ENCODE measurements at places on chromosomes 12 and 14. TPM values are rescaled to one million over a fixed set of nuclear protein-coding genes. Genes with fewer than 3 reads are reported as not detected.

GRCh38 chr14:51821822-51822221 is 38.6 kb upstream of the GNG2 start:
- DNase-seq: no peak

DNA sequence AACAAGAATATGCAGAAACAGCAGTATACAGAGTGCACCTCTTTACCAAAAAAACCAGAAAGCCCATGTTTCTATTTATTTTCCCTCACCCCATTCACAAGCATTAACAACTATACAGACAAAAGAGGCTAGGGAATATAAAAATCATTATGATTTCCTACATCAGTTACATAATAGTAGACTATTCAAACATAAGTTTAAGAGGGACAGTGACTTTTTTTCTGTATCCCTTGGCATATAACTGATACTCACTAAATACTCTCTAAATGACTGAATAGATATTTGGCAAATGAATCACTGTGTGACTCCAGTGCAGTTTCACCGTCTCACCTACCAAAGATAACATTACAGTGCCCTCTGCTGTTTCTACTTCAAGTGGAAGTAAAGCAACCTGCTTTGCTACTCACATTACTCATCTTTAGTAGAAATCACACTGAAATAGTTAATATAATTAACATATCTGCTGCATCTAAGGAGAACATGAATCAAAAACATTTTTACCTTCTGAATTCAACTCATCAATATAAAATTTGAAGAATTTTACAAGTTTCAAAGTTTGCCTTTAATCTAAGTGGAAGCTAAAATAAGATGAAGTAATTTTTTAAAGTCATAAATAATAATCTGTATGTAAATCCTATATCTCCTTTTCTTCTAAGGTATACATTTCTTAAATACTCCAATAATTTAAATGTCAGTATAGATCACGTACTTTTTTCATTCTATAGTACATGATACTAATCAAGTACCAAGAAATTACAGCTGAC is 103.8 kb downstream of the OSBPL8 start:
- DNase-seq: peak; percentile 31

DNA sequence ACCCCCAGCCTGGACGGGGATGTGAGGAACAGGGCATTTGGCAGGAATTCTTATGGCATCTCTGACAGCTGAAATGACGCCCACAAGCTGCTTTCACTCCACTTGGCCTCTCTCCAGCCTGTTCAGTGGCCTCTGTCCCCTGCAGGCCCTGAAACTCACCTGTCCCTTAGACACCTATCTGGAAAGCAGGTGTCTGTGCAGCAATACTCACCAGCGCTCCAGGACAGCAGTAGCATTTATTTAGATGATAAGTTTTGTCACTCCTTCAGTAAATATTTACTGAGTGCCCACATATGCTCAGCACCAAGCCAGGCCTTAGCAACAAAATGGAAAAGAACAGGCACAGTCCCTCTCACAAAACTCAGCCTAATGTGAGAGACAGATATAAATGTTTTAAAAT is 311.1 kb upstream of the FKBP4 start:
- no peak for DNase-seq

Gene SSPN
- 0.34 TPM for total RNA-seq

Gene ESPL1
- total RNA-seq: 0.08 TPM

Gene KRT83
- not detected for total RNA-seq

Gene SLC10A1
- total RNA-seq: not detected

DNA sequence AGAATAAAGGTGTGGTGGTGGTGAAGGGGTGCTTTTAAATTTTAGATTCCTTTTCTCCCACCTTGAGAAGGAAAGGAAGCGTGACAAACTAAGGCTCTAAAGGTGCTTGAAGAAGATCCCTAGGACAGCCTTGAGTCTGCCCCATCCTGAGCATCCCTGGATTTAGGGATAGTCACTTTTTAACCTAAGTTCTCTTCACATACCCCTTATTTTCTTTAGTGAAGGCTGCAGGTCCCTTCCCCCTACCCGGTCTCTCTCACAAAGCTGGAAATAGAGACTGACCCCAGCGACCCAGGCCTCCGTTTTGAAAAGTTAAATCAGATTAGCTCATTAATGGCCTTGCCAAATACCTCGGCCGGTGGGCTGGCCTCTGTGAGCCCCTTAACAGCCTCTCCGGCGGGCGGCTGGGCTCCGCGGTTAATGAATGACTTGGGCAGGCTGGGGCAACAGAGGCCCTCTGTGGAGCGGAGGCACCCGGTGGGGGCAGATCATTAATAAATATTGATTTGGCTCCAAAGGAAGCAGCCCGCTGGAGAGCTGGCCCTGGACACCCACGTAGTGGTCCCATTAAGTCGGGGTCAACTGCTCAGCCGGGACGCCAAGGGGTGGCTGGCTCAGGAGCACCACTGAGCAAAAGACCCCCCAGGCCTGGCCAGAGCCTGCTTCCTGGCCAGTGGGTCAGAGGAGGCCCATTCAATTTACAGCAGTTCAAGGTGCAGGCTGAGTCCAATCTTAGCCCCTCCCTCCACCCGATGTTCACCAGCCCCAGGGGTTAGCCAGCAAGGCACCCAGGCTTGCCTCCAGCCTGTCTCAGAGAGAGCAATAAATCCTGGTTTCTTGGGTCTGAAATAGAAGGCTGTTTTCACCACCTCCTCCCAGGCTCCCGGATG is 31.8 kb downstream of the PAH start:
- no peak for DNase-seq

Gene C12orf56
- total RNA-seq: not detected
